NB4 (cell line): ENCODE measurements at places on chromosomes 4 and X.

GRCh38 chr4:71206763-71207162 lies 132.1 kb upstream of the SLC4A4 start:
- no peak for DNase-seq

DNA sequence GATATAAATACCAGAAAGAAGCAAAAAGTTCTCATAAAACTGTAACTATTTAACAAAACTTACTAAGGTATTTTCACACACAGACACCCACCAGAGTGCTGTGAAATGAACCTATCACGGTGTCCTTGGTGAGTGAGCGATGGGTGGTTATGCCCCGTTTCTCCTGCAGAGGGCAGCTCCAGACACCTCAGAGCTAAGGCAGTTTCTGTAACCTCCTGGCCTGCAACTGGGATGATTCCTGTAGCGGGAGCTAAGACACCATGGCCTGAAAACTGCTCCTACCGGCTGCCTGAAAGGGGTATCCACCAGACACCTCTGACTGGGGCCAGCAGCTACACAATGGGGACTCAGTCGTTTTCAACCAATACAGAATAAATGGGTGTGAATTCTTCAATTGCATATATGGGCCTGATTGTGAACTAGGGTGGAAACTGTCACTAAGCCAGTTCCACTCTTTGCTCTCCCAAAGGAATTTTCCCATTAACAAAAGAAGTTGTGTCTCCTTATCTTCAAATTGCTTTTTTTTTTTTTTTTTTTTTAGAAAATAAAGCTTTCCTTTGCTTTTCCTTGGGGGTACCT lies 2375.8 kb upstream of the TENM3 start:
- DNase-seq: peak; percentile 47

DNA sequence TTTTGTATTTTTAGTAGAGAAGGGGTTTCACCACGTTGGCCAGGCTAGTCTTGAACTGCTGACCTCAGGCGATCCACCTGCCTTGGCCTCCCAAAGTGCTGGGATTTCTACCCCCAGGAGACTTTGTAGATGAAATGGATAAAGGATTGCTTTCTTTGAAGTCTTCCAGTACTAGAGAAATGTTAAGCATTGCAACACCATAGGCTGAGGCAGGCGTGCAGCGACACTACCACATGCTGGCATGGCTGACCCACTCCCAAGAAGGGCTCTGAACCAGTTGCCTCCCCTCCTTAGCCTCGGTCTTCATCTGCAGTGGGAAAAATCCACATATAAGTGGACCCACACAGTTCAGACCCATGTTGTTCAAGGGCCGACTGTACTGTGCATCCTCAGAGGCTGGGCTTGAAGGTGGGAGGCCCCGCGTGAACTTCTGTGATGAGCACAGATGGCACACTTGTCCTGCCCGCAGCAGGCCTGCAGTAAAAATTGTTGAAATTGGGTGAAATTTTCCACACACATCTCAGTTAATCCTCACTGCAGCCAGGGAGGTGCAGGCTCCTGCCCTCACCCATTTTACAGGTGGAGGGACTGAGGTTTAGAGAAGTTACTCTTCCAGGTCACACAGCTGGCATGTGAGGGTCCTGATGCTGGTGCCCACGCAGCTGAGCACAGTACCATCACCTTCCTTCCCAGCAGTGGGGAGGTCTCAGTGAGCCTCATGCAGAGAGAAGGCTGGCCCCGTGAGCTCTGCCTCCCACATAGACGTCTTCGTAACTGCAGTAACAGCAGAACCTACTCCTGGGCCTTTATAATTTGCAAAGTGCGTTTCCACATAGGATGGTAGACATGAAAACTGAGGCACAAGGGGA lies 35.5 kb downstream of the HTRA3 start:
- DNase-seq: no peak

GRCh38 chr4:123524958-123525628 lies 128.5 kb downstream of the SPRY1 start:
- DNase-seq: no peak

GRCh38 chrX:121179972-121180371 lies 132.6 kb downstream of the GLUD2 start:
- no peak for DNase-seq

DNA sequence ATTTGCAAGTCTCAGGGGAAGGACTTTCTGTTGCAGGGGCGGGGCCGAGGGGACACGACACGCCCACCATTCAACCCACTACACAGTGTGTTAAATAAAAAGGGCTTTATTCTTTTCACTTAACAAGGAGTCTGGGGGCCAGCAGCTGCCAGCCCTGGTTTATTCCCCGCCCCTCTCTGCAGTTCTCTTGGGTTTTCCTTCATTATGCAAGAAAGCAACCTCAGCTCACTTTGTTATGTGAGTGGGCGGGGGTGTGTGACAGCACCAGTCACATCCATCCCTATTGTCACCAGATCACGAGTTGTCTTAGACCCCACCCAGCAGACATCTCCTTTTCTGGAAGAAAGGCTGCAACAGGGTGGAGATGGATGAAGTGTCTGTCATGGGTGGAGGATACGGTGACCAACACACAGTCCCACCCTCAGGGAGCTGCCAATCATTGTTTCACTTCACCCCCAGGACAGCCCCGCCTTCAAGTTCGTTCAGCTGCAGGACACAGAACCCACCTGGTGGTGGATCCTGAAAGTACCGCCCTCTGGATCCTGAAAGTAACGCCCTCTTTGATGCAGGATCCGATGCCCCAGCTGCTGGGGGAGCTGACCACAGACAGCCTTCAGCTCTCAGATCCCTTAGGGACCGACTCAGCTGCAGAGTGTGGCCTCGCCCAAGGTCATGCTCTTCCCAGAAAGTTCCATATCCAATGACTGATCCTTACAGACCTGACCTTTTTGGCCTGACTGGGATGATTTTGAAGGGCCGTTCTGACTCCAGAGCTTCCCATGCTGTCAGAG lies 79.6 kb downstream of the SMIM20 start:
- DNase-seq: peak; percentile 69

GRCh38 chr4:63717384-63717783 lies 691.9 kb downstream of the TECRL start:
- DNase-seq: peak; percentile 34

DNA sequence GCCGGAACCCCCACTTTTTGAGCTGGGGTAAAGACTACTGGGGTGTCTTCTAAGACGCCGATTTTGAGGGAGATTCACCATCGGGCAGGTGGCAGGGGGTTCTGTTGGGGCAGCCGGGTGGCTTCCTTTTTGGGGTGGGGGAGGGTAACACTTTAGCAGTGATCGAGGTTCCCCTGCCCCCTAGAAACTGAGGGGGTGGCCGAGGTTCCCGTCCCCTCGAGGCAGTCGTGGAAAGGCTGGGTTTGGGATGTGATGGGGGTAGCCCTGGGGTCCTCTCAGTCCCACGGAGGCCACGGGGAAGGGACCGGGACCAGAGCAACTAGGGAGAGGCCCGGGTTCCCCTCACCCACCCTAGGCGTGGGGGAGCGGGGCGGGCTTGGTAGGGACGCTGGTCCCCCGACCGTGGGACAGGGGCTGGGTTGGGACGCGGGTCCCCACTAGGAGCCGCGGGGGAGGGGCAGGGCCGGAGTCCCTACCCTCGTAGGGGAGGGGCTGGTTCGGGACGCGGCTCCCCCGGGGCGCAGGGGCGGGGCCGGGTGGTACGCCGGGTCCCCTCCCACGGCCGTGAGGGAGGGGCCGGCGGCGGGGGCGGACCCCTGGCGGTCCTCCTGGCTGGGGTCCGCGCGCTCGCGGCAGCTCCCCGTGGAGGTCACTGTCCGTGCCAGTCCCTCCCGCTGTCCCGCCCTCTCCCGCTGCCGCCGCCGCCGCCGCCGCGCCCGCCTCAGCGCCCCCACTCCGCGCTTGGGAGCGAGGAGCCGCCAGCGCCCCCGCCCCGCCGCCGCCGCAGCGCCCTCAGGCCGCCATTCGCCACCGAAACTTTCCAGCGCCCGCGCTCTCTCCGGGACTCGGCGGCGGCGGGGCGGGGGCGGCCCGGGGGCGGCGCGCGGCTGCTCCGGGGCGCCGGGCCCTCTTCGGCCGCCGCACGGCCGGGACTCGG lies at the start of gene TBL1X:
TSS of gene TBL1X (plus strand) at position 624 of the 937 bp plus-strand sequence. CDS start 188,529 bp downstream, outside the sequence.
- DNase-seq: peak; percentile 77

DNA sequence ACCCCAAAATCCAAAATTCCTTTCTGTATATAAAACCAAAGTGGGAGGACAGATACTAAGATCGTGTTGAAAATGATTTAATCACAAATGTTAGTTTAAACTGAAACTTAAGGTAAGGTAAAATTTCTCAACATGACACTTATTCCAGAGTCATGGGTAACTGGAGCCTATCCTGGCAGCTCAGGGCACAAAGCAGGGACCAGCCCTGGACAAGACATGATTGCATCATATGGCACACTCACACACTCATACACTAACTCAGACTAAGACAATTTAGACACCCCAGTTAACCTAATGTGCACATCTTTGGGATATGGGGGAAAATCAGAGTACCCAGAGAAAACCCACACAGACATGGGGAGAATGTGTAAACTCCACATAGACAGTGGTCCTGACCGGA lies 244.1 kb upstream of the TEX13A start:
- no peak for DNase-seq

GRCh38 chr4:169657470-169658107 lies 37.2 kb downstream of the CLCN3 start:
- no peak for DNase-seq

DNA sequence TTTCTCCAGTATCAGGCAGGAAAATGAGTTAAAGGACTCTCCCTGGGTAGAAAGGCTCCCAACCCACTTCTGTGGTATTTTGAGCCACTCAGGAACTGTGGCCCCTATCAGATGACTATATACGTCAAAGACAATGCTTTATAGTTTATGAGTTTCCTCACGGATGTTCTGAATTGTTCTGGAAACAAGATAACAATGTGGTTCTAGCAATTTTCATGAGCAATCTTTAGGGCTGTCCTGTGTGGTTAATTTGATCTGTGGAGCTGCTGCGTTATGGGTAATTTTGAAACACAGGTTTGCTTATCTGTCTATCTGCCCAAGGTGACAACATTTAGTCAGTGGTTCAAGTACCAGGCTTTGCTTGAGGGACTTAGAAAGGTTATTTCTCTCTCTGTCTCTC lies 46.7 kb upstream of the IL2 start:
- DNase-seq: no peak

DNA sequence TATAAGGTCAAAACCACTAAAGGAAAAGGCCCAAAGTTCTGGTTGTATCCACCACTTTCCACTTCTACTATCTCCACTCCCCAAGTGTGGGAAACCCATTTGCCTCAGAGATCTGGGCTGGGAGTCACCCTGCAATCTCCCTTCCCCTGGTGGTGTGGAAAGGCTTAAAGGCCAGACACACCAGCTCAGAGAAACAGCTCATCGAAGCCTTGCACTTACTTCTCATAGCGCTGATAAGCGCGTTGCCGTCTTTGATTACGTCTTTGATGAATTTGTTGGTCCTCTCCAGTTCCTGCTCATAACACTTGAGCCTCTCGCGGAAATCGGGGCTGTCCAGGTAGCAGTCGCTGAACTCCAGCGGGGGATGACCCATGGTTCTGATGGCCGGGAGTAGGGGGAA lies 647 bp downstream of the OPHN1 start:
- no peak for DNase-seq

- DNase-seq: no peak
These were observed 10.0 kb upstream of the ANXA10 start for GRCh38 chr4:168082379-168082778.

DNA sequence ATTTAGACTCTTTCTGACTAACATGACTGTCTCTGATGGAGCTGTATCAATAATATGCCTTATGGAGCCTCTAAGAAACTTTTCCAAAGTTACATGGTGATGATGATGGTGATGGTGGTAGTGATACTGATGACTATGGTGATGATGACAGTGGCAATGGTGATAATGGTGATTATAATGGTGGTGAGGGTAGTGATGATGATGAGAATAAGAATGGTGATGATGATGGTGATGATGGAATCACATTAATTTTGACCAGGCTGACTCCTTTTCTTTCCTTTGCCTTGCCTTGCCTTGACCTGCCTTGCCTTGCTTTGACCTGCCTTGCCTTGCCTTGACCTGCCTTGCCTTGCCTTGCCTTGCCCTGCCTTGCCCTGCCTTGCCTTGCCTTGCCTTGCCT lies 31.7 kb upstream of the AREG start:
- DNase-seq: no peak

DNA sequence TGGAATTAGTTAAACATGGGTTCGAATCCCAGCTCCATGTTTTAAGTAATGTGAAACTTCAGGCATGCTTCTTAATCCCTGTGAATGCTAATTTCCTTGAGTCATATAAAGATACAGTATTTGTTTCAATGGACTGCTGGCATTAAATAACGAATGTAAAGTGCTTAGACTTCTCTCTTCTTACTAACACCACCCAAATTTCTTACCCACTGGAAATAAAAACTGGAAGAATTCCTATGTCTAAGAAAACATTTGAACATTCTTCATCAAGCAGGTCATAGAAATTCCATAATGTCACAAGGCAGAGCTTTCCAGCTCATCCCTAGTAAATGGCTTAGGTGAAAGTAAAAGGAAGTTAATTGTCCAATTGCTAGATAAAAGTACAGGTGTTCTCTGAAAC lies 172.5 kb downstream of the ANK2 start:
- no peak for DNase-seq

GRCh38 chr4:8203052-8203401 lies 3.9 kb downstream of the SH3TC1 start:
- DNase-seq: no peak

DNA sequence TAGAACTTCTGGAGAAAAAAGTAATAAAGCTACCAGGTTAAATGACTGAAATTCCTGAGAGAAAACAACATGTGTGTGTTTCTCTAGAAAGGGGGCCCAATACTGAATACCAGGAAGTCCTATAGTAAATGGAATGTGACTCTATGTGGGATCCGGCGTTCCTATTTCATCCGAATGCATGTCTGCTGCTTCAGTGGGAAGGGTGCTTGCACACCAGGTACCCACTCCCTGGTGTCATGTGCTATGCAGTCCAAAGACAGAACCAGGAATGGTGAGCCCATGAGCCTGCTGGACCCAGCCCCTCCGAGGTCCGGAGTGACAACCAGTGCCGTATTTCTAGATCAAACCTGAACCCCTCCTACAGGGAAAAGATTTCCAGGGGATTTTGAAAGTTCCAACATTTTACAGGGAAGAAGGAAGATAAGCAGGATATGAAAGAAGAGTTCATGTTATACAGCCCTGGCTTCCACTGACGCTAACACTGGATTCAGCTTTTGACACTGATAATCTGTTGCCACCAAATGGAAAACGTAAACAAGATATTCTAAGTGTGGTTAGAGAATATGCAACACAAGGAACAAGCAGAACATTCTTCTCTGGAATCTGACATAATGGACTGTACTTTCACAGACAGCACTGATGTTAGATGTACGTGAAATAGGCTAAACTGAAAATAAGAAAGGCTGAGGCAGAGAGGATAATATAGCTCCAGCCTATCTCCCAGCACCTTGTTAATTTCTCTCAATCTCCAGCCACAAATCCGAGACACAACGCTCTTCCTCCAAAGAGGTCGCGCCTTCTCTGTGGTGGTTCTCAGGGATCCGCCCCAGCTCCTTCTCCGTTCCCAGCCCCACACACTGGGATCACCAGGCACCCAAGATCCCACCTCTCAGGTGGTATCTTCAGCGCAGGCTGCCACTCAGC lies 725 bp upstream of the CXCL1 start:
- no peak for DNase-seq

GRCh38 chr4:164617426-164617825 lies 136.5 kb upstream of the SMIM31 start:
- no peak for DNase-seq

- DNase-seq: no peak
These were observed 461.0 kb upstream of the GALNT7 start for GRCh38 chr4:172707622-172708021.
